DMS79 treated with DMSO at 0.1 percent for 48 hours (cell line): ENCODE measurements at places on chromosomes 6 and 20.

DNA sequence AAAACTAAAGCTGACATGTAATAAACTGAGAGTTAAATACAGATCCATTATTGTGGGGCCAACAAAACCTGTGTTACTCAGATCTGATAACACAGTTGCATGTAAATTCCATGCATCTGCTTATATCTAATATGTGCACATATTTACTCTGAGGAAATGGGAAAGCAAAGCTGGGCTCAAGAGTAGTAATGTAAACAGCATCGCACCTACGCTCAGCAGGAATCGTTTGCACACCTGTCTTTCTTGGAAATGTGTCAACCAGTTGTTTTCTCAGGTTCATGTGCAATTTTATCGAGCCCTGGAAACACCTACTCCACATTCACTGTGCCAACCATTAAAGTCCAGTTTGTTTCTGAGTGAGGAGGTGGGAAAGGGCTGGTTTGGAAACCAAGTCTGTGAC is 80.3 kb upstream of the CNKSR3 start:
- DNase-seq, result peak; percentile 95

- no peak for DNase-seq
These were observed 182.5 kb upstream of the PDE10A start for GRCh38 chr6:165845493-165845892.

GRCh38 chr6:15513131-15513771 is 149.6 kb downstream of the DTNBP1 start:
- DNase-seq, result no peak

- no peak for DNase-seq
These were observed 39.7 kb downstream of the MAP3K5 start for GRCh38 chr6:136752554-136752953.

DNA sequence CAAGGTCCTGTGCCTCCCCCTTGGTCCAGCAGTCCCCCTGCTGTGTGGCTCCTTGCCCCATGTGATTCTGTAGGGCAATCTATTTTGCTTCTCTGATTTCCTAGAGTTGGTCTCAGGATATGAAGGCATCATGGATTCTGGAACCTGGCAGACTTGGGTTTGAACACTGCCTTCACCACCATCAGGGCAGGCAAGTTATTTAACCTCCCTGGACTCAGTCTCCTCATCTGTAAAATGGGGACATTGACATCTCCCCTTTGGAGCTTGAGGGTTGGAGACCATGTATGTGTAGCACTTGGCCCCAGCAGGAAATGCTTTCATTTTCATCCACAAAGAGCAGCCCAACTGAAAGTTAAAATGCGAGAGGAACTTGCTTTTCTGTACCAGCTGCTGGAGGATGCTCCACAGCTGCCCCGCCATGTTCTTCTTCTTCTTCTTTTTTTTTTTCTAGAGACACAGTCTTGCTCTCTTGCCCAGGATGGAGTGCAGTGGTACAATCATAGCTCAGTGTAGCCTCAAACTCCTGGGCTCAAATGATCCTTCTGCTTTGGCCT is 6.7 kb downstream of the TOX2 start:
- no peak for DNase-seq
